Activated CD8-positive, alpha-beta T cell treated with anti-CD3 and anti-CD28 coated beads, Interleukin-2, amount 10 ng/mL, durations not matched to agents 7 days and 5 days (primary cell): ENCODE measurements at places on chromosomes 1 and 21.

DNA sequence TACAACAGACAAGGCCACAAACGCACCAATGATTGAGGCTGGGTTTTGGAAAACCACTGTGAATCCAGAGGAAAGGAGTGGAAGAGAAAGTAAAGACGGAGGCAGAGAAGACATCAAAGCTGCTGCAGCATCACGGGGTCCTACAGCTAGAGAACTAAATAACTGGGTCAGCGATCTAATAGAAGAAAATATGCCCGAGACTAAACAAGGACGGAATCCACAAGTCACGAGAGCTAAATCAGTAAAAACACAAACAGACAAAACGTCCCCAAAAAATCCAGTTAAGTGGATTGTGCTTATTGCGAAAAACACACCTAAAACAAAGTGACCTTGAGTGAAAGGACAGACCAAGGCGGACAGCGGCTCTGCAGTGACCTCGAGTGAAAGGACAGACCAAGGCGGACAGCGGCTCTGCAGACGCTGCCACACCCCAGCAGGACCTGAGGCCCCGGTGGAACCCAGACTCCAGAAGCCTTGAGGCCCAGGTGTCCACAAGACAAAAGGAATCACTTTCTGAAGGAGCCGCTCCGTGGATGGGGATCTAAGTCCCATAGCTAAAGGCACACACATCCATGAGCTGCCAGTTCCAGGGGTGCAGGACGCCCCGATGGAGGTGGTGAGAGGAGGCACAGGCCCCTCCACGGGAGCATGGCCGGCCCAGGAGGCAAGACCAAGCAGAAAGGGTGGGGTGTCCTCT, 6.0 kb downstream of the FTCD start:
- no peak for DNase-seq

DNA sequence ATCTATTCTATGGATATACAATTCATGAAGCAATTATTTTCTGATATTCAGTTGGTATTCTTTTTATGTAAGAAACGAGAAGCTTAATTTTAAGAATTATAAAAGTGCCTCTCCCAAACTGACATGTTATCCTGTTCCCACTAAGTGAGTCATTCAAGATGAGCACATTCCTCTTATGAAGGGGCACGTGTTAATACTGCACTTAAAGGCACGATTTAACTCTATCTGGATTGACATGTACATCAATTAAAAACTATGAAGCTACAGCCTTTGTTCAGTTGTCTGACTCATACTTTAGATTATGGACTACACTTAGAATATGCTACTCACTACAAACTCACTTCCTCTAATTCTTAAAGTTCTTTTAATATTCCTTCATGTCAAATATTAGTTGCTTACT, 111.6 kb downstream of the CYYR1 start:
- DNase-seq: no peak

DNA sequence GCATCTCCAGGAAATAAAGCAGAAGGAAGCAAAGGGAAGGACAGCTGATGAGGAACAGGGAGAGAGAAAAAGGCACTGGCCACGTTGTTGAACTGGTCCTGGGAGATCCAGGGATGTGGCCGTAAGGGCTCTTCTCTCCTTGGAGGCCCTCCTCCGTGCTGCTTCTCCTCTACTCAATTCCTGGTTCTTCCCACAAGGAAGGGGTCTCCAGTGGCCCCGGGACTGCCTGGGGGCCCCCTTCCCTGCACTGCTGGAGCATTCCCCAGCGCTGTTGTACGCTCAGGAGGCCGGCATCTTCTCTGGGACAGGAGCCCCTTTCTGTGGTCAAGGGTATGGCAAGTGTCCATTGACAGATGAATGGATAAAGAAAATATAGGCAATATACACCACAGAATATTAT, 88.5 kb upstream of the TLR5 start:
- no peak for DNase-seq

GRCh38 chr1:227938911-227939790, 8.6 kb downstream of the WNT9A start:
- DNase-seq: no peak

DNA sequence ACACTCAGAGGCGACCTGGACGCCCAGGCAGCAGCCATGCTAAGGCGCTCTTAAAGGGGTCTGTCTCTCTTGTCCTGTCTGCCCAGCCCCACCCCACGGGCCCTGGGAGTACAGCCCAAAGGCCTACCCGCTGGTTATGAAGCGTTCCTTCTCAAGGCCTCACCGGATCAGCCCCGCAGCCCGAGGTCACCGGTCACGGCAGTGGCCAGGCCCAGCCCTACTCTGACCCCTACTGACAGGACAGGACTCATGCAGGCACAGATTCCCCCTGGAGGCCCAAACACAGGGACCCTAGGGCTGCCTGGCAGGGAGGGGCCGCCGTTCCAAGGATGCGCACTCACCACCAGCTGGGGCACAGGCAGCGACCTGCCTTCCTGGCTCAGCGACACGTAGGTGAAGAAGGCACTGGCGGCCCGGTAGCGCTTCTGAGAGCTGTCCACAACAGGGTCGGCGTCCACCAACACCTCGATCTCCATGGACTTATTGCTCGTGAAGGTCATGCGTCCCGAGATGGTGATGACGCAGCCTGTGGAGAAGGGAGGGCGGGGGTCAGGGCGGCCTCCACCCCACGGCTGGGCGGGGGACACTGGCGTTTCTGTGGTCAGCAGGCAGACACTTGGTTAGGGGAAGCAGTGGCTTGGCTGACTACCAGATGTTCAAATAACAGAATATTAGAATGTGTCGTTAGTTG, 20.0 kb upstream of the GPR153 start:
- DNase-seq: no peak

GRCh38 chr1:156134716-156135435, 18.5 kb upstream of the SEMA4A start:
- DNase-seq: no peak

GRCh38 chr1:204225841-204226735, 12.3 kb upstream of the GOLT1A start:
- no peak for DNase-seq

- DNase-seq: no peak
These were observed 6.7 kb downstream of the SPRR2E start for GRCh38 chr1:153087652-153088051.

DNA sequence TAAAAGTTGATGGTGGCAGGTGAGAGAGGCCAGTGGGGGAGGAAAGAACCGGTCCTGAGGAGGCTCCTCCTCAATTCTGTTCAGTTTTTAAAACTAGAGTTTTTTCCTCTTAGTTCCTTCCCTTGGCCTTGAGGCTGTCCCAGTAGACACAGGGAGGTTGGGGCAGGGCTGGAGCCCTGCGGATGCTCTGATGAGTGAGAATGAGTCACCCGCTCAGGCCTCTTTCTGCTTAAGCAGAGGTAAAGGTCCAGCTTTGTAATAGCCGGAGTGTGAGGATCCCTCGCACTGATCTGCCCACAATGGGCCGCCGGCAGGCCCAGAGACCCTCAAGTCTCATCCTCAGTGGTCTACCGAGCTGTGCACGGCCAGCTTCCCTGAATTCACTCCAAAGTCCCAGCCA, 49.6 kb upstream of the IRF2BP2 start:
- DNase-seq: no peak

DNA sequence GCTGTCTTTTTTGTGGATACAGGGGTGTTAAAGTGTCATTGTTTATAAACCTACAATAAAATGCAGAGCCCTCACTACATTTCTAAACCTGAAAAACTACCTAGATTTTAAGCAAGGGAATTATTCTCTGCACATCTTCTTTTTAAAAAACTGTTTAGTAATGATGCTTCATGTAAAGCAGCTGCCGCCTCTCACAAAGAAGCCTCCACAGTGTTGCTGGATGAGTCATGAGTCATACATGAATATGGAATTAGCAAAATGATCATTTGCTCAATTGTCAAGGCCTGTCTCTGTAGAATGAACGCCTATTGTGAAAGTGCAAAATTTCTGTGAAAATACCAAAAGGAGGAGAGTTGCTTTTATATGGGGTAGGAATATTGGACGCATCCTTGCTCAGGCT, 259.5 kb upstream of the CHRM3 start:
- no peak for DNase-seq

DNA sequence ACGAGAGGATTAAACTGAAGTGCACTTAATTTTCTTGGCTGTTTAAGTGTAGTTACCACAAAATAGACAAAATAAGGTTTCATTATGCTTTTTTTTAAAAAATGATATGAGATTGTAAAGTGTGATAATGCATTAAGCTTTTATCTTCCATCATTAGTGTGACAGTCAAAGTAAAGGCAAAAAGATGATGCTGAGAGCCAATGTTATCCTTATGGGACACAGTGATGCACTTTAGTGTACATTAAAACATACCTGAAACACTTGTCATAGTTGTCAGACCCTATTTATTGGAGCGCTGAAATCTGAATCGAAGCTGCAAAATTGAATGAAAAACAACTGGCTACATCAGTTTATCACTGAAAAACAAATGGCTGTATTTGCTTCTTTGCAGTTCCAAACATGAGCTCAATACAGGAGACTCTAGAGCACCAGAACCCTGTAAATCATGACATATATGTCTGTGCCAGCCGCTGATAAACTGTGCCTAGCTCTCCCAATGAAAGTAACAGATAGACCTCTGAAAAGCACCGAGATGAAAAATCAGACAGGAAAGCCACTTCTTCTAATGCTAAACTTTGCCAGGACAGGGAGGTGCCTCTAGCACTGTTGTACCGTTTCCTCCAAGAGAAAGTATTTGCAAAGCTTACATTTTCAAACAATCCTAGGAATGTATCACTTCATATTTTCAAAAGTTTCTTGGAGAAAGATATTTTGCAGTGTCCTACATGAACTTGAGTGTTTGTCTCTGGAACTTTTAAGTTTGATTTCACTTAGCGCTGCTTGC, 120.7 kb upstream of the TMPRSS15 start:
- no peak for DNase-seq

DNA sequence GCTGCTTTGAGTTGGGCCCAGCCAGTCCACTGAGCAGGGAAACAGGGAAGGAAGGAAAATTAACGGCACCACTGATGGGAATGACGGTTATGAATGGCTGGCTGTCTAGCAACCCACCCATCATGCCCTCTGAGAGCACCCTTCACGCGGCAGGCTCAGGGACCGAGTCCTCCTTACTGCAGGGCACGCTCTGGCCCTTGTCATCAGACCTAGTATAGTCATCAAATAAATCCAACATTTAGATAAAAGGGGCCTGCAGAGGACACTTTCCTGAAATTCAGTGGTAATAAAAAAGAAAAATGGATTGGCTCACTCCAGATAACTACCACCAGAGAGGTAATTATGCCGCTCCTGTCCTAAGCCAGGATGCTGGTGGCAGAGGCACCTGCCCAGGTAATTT, 509.4 kb downstream of the MATN1 start:
- DNase-seq: no peak

- DNase-seq: no peak
These were observed 18.6 kb downstream of the NAV1 start for GRCh38 chr1:201557572-201557958.

DNA sequence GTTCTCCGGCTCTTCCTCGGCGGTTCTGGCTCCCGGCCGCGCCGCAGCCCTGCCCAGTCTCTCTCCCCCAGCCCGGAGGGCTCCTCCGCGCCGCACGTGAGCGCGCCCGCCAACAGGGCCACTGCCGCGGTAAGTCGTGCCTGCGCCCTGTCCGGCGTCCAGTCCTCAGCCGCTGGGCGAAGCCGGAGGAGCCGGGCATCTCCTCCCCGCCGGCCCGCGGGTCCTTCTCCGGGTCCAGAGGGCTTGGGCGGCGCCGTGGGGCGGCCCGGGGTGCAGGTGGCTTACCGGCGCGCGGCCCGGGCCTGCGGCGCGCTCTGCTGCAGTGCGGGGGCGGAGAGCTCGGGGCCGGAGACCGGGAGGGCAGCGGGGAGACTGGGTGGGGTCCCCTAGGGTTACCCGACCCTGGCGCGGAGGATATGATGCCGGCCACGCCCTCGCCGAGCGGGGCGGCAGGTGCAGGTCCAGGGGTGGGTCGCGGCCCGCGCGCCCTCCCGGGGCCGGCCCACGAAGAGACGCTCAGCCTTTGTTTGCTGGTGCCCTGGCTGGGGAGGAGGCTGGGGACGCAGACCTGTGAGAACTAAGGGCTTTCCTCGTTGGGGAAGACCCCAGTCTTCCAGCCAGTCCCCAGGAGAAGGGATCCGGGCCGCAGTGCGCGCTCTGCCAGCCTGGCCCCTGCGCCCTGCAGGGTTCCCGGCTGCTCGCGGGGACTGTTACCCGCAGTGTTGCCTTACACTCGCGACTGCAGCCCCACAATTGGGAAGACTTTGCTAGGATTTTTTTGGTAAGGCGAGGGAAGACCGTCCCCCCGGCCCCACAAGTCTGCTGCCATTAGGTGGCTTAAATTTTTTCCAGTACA, at the start of gene DOP1B:
TSS of gene DOP1B (plus strand) at position 10 of the 856 bp plus-strand sequence. CDS start 7,910 bp downstream, outside the sequence.
- peak; percentile 45 for DNase-seq

DNA sequence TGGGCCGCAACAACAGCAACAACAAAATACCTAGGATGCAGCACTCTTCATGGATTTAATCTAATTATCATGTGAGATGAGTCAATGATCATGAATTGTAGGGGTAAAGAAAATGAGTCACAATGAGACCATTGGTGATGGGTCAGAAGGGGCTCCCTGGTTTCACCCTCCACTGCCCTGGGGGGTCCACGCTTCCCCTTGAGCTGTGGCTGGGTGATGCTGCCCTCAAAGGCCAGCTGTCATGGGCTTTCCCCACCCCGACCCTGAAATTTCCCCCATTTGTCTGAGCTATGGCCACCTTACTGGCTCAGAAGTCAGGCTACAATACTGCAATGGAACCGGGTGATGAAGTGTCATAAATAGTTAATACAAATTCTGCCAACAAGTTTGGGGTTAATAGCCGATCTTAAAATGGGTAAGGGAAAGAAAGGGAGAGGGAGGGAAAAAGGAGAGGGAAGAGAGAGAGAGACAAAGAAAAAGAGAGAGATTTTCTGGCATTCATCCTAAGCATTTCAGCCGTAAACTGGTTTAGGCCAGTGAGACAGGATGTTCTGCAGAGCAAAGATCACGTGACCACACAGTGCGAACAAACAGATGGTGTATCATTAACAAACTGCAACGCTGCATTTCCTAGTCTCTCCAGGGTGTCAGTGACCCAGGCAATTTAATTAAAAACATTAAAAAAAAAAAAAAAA, 143.4 kb upstream of the ERRFI1 start:
- peak; percentile 74 for DNase-seq

DNA sequence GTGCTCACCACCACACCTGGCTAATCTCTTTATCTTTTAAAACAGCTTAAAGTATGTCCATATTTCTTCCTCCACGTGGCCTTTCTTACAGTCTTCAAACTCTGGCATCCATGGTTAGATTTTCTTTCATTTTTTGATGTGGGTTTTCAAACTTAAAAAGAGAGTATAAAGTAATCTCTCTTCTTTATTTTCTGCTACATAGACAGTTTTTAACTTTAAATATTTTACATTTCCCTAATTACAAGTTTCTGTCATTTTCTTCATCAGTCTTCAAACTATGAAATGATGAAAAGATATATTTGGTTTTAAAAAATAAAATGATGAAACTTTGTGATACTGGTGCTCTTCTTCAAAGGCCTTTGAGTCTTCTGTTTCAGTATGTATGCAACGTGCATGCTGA, 143.5 kb upstream of the ESRRG start:
- no peak for DNase-seq

- DNase-seq: no peak
These were observed 143.2 kb upstream of the BMP8A start for GRCh38 chr1:39348278-39348677.
